NCI-H2081 (cell line): ENCODE measurements at places on chromosomes 7 and 10.

- DNase-seq, result no peak
Observed at GRCh38 chr10:118839348-118839747, 84.6 kb upstream of the CACUL1 start.

DNA sequence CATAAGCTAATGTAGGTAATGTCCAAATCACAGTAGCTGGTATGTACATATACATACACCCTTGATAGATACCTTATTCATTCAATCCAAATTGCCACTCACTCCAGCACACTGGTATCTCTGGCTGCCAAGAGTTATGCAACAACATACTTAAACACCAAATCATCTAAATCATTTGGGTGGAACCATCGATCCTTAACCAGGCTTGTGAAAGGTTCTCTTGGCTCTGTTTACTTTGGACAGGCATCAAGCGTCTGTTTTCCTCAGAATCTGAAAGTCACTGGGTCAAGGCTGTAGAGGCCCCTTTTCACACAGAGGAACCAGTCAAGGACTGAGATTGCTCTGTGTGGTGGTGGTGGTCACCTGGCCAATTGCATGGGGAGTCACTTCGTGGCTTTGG, 24.6 kb downstream of the JAZF1 start:
- DNase-seq, result no peak

DNA sequence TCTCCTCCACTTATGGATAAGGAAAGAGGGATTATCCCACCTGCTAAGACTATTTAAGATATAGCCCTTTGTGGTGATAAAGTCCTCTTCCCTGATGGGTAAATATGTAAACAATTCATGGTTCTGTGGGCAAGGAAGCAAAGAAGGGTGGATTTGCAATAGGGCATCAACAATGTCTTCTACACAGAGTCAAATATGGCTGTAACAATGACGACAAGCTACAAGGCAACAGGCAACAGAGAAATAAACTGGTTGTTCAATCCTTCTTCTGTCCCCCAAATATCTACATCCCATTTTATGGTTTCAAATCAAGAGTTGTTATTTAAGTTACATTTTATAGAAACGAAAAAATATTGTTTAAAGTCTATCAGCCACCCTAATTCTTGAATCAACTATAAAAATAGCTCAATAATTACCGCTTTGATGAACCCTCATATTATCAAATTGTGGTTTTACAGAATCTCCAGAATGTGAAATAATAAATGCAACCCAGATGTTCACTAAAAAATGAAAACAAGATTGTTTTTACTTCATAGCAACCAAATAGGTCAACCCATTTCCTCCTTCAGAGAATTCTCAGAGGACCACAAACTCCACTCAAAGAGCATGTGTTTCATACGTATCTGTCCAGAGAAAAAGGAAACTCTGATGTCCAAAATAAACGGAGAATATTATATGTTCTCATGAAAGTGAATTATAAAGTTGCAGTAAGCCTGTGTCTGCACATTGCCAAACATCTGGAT, 13.8 kb downstream of the CYTH3 start:
- DNase-seq, result no peak

DNA sequence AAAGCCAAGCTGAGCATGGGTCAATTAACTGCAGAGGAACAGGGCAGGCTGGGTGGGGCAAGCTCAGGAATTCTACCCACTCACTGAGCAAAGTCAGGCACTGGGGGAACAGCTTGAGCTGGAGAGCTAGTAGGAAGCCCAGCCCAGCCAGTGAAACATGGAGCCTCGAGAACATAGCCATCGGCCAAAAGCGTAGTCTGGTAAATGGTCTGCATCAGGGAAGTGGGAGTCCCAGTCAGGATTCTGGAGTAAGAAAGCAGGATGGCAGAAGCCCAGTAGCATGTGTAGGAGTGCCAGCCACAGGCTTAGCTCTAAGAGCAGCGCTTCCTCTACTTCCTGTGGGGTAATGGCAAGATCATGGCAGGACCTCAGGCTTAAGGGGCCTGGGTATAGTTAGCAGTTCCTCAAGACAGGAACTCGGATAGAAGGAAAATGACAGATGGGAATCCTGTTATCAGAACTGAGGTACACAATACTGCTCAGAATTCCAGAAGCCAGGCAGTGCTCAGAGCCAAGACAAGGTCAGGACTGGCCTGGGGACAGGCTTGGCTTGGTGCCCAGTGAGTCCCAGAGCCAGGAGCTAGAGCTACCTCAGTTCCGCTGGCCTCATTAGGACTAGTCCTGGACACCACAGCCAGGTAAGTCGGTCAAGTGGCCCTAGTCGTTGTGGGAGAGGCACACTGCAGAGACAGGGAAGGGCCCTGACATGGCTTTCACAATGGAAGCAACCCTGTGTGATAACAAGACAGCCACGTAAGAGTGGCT, 65.4 kb upstream of the MXI1 start:
- no peak for DNase-seq

- DNase-seq, result no peak
Observed at GRCh38 chr10:11825796-11826414, 2.7 kb downstream of the PROSER2 start.

DNA sequence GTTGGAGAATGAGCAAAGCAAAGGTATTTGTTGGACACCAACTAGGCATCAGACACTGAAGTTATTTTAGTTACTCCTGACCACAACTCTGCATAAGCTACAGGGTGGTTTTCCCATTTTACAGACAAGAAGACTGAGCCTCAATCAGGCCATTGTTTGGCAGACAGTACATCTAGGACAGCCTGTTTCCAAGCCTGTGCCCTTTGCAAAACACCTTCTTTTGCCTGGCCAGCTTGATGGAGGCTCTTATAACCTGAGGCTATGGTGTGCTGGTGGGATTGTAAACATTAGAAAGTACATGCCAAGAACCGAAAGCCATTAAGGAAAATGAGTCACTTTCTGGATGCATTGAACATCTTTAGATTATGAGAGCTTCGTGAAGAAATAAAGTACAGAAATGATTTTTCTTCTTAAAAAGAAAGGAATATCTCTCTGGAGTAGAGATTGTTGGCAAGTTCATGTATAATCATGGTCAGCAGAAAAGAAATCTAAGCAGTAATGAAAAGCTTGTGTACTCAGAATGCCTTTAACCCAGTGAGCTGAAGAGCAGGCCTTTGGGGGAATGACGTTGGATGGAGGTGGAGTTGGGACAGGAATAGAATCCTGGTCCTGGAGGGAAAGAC, 140.6 kb downstream of the KIAA1217 start:
- no peak for DNase-seq

DNA sequence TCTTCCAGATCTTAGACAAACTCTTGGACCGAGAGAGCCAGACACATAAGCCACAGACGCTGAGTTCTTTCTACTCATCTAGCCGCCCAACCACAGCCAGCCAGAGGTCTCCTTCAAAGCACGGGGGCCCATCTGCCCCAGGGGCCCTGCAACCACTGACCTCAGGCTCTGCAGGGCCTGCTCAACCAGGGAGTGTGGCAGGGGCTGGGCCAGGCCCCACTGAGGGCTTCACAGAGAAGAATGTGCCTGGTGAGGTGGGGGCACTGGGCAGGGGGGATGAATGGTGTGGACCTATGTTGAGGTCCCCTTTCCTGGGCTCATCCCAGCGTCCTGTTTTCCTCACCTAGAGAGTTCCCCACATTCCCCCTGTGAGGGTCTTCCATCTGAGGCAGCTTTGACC, 11.4 kb downstream of the ZSWIM8 start:
- DNase-seq, result no peak
